ENCODE measurements at places on chromosomes 2 and 18.

DNA sequence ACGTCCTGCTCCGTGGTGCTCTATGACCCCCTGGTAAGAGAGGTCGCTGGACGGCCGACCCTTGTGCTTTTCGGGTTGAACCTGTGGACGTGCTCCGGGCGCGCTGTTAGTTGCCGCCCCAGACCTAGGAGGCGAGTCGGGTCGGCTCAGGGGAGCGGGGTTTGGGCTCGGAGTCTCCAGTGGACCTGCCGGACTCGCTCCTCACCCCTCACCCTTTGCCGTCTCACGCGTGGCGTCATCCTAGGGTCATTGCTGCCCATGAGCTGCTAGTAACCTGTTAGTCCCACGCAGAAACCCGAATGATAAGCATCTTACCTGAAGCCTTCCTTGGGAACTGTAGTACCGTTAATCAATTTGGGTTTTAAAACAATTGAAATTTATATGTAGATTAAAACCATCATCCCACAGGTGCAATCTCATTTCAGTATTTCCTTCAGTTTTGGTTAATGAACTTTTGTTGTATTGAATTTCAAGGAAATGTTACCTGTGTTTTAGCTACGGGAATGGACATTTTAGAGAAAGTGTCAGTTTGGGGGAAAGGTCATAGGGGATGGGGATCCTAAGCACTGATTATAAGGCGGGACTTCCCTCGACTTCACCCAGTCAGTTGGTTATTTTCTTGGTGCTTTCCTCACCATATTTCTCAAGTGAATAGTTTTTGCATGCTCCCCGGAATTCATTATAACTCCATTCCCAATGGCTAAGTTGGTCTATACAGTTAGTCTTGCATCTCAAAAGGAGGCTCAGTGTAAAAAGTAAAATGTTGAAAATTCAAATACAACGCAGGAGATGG is 536 bp downstream of the ELP2 start:
- DNase-seq: no peak

- peak; percentile 23 for DNase-seq
Observed at GRCh38 chr2:231781798-231782726, 980 bp upstream of the PDE6D start.

DNA sequence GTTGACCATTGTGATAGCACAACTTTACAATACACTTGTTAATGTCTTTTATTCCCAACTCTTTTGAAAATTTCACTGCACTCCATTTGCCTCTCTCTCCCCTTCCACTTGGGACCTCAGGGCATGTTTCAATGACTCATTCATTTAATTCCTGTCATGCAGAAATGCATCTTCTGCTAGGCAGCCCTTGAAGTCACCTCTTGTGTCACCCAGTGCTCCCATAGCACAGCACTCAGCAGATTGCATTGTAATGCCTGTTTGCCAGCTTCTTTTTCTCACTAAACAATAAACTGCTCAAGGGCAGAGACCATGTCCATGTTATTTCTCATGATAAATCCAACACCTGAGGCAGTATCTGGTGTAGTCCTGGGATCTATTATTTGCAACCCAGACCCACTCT is 85.9 kb upstream of the ACSL3 start:
- DNase-seq: no peak

DNA sequence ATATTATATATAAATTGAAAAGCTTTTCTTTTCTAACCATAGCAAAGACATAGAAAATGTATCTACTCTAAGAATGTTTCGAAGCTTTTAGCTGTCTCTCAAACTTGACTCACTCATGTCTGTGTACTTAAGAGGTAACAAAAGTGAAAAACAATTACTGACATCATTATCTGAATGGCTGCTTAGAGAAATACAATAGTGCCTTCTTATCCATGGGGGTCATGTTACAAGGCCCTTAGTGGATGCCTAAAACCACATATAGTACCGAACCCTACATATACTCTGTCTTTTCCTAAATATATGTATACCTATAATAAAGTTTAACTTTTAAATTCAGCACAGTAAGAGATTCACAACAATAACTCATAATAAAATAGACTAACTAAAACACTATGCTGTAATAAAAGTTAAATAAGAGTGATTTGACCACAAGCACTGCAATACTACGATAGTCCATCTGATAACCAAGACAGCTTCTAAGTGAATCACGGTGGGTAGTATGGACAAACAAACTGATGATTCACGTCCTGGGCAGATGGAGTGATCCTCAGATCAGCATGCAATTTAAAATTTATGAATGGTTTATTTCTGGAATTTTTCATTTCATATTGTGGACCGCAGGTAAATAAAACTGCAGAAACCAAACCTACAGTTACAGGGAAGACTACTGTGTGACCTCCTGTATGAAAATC is 246.2 kb downstream of the XIRP2 start:
- no peak for DNase-seq

DNA sequence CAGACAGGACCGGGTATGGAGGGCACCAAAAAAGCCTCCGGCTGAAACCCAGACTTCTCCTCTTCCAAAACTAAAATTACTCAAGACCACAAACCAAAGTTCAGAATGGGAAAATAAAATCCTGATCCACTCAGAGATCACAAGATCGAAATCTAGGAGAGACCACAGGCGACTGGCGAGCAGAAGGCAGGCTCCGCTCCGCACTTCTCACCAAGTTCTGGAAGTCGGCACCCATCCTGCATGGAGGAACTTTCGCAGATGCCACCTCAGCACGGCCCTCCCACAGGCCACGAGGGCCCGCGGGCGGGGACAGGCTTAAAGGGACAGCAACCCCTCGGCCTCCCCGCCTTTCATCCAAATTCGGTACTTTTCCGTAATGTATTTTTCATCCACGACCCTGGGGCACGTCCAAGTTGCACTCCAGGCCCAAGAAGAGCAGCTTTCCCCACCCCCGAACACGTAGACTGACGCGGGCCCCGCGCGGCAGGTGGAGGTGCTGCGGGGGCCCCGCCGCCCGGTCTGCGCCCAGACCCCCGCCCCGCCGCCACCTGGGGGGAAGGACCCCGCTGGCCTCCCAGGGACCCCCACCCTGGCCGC is 43.7 kb downstream of the HDLBP start:
- peak; percentile 71 for DNase-seq

- DNase-seq: no peak
Observed at GRCh38 chr2:239236043-239236807, 164.6 kb downstream of the HDAC4 start.

DNA sequence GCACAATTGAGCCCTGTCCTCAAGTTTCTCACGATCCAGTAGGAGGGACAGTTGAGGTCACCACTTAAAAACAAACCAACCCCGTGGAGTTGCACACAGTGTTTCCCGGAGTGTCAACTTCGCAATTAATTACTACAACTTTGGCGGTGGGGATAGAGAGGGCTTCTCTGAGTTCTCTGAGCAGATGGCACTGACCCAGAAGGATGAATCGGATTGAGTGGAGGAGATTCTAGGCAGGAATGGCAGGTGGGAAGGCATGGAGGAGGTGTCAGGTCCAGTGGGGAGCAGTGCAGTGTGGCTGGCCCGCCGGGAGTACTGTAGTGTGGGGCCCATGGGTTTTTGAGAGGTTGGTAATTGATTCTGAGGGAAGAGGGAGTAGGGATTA is 12.0 kb downstream of the SIX3 start:
- no peak for DNase-seq

DNA sequence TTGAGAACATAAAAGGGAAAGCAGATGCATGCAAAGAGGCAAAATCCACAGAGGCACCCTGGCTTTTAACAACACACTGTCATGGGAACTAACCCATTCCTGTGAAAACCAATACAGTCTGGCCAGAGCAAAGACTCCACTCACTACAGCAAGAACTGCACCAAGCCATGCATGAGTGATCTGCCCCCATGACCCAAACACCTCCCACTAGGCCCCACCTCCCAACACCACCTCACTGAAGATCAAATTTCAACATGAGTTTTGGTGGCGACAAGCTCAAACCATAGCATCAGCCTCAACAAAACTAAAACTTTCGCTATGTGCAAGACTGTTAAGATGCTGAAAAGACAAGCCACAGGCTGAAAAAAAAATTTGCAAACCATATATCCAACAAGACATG is 162.8 kb downstream of the SMAD2 start:
- no peak for DNase-seq

- DNase-seq: no peak
Observed at GRCh38 chr2:15874321-15874720, 66.0 kb upstream of the MYCN start.

- no peak for DNase-seq
Observed at GRCh38 chr2:176330612-176331011, 61.4 kb downstream of the MTX2 start.

- DNase-seq: no peak
Observed at GRCh38 chr2:12381543-12382325, 335.0 kb upstream of the TRIB2 start.

DNA sequence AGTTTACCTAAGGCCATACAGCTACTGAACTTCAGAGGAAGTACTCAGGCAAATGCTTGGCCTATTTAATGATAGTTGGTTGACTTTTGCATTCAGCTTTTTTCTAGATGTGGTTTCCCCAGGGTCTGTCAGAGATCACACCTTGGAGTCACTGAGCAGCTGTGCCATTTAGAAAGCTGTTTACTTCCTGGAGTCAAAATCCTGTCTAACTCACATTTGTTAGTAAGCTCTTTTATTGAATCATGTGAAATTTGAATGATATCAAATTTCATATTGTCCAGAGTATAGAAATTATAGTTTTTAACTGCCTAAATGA is 7.6 kb upstream of the TRIB2 start:
- DNase-seq: no peak

GRCh38 chr2:155190342-155190741 is 491.8 kb downstream of the KCNJ3 start:
- no peak for DNase-seq

DNA sequence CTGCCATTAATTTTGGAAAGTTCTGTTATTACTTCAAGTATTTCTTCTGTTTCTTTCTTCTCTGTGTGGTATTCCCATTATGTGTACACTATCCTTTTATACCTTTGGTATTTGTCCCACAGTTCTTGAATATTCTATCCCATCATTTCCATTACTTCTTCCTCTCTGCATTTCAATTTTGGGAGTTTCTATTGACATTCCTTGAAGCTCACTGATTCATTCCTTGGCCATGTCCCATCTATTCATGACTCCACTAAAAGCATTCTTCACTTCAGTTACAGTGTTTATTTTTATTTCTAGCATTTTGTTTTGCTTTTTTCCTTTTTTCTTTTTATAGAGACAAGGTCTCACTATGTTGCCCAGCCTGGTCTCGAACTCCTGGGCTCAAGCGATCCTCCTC is 30.3 kb downstream of the PROC start:
- no peak for DNase-seq

DNA sequence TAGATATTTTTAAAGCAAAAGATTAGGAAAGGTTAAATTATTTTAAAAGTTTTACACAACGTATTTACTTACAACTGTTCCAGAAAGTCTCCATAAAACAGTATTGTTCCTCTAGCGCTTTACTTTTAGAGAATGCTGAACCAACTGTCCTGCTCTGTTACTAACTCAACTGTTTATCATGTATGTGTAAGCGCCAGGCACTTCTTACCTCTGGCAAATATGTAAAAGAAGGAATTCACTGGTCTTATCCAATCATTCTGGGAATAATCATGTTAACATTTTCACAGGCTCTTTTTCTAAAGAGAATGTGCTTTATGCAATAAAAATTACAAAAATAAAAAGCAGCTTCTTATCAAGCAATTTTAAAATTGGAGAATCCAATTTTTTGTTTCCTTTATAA is 68.0 kb downstream of the COBLL1 start:
- no peak for DNase-seq

DNA sequence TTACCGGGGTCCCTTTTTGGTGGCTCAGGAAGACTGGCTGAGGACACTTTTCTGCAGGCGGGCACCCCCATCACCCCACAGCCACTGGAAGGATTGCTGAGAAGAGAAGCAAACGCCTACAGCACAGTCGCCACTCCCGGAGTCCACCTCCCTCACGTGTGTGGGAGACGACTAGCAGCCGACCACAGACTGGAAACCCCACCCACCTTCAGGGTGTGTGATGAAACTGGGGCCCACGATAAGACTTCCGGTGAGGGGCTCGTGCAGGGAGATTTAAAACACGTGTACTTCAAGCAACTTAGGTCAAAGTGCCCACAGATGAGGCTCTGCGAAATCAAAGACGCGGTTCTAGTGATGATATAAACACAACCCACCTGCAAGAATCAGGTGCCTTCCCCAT is 26.3 kb downstream of the MBP start:
- peak; percentile 80 for DNase-seq

DNA sequence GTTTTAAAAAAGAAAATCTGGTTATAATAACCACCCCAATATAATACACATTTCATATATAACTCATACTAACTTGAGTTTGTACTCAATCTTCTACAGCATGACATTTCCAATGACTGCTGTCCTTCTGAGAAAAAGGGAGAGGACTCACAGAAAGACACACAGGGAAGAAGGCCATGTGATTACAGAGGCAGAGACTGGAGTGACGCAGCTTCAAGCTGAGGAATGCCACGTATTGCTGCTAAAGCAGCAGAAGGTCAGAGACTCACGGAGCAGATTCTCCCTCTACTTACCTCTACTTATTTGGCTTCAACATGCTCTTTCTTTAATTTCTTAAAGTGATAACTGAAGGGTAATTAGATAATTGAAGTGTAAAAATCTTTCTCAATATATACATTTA is 753.5 kb upstream of the PKDCC start:
- no peak for DNase-seq

DNA sequence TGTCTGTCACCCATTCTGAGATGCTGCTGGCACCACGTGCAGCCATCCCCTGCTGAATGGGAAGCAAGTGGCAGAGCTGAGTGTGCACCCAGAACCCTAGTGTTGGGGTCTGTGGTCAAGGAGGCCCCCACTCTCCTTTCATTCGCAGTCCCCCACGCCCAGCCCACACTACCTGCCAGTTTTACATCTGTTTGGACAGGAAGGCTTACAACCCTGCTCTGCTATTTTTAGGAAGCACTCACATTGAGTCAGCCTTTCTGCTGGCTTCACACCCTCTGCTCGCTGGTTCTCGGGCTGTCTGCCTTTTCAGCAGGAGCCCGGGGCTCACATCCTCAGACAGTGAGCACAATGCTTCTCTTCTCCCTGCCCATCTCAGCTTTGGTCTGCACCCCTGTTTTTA is 10.7 kb upstream of the ADCY3 start:
- DNase-seq: no peak

- DNase-seq: no peak
Observed at GRCh38 chr2:85732467-85733120, 21.2 kb upstream of the ATOH8 start.

DNA sequence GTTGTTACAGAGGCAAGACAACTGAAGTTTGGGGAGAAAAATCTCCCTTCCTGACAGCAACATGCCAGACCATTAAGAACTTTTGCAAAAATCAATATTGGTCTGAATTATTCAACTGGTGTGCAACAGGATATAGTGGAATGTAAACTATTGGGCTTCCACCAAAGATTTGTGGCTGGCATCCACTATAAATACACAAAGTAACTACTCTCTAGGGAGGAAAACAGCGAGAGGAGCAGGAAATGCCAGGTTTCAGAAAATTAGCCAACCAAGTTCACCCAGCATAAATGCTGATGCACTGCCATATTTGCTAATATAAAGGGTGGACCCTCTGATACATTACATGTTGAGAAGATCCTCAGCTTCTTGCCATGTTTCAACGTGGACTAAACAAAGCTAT is 267.6 kb upstream of the LYPD1 start:
- no peak for DNase-seq

- DNase-seq: no peak
Observed at GRCh38 chr2:58800881-58801280, 559.8 kb upstream of the FANCL start.
